ENCODE measurements at places on chromosomes 5 and 9. TPM values are rescaled to one million over a fixed set of nuclear protein-coding genes. Genes with fewer than 3 reads are reported as not detected.

Gene GABRA1
- not detected for total RNA-seq

Gene PRLR
- 0.10 TPM for total RNA-seq

Gene RIC1
- 35.1 TPM for total RNA-seq

Gene BICD2
- 21.5 TPM for total RNA-seq

Gene PCDH12
- total RNA-seq, result 4.9 TPM

Gene TRAF1
- total RNA-seq, result 0.71 TPM

Gene C6
- not detected for total RNA-seq

Gene CCDC152
- 0.13 TPM for total RNA-seq

Gene SHISAL2B
- not detected for total RNA-seq

Gene PTGDS
- total RNA-seq, result 35.2 TPM

Gene TNFSF8
- total RNA-seq, result 0.29 TPM

Gene EXOC3
- total RNA-seq, result 56.0 TPM

Gene PCDHGA3
- 2.8 TPM for total RNA-seq

Gene LECT2
- total RNA-seq, result not detected

Gene SHOC1
- not detected for total RNA-seq
